ENCODE measurements at places on chromosomes 12 and 14. TPM values are rescaled to one million over a fixed set of nuclear protein-coding genes. Genes with fewer than 3 reads are reported as not detected.

SIX4 gene
- total RNA-seq: not detected

DNA sequence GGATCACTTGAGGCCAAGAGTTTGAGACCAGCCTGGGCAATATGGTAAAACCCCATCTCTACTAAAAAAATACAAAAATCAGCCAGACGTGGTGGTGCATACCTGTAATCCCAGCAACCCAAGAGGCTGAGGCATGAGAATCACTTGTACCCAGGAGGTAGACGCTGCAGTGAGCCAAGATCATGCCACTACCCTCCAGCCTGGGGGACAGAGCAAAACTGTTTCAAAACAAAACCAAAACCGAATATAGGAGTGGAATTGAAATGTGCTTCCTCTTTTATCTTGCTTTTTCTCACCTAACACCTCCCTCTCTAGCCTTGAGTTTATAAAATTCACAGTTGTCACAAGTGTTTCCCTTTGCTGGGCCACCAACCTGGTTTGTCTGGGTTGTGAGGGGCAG, 181.9 kb downstream of the PAH start:
- DNase-seq: no peak

- no peak for DNase-seq
Observed at GRCh38 chr12:126337556-126338441, 1272.6 kb downstream of the AACS start.

GRCh38 chr14:61866932-61867920, 105.0 kb downstream of the SNAPC1 start:
- no peak for DNase-seq

DNA sequence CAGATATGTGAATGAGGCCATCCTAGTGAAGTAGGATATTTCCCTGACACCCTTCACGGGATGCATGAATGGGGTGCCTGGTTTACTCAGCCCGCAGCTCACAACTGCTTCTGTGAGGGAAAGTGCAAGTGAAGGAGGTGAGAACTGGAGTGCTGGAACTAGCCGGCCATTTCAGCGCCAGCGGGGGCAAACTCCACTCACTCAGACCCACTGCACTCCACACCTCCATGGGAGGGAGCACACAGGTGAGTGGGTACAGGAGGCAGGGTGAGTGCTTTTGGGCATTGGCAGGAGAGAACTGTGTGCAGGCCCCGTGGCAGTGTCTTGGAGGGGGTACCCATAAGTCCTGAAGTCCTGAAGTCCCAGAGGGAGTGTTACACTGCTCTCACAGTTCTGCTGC, 1008.4 kb downstream of the SLC6A15 start:
- no peak for DNase-seq

DAO gene
- total RNA-seq: not detected
